Stimulated activated CD8-positive, alpha-beta memory T cell treated with anti-CD3 and anti-CD28 coated beads, Interleukin-4, amount 100 ng/mL, for 1 hour (primary cell): ENCODE measurements at places on chromosomes 7 and 10.

- DNase-seq, result no peak
Measured at GRCh38 chr10:130481936-130482335, 345.7 kb downstream of the GLRX3 start.

DNA sequence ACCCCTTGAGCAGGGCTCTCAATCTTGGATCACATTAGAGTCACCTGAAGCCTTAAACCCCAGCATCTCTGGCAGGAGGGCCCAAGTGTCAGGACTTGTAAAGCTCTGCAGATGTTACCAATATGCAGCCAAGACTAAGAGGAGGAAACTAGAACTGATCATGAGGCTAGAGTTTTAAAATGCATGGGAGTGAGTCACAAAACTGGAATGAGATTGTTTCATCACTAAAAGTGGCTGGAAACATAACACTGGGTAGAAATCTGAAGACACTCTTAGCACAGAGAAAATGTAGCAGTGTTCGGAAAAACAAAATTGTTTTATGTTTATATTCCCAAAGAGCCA, 63.3 kb upstream of the GHITM start:
- no peak for DNase-seq

- no peak for DNase-seq
Measured at GRCh38 chr7:16609842-16610450, 35.6 kb downstream of the ANKMY2 start.

DNA sequence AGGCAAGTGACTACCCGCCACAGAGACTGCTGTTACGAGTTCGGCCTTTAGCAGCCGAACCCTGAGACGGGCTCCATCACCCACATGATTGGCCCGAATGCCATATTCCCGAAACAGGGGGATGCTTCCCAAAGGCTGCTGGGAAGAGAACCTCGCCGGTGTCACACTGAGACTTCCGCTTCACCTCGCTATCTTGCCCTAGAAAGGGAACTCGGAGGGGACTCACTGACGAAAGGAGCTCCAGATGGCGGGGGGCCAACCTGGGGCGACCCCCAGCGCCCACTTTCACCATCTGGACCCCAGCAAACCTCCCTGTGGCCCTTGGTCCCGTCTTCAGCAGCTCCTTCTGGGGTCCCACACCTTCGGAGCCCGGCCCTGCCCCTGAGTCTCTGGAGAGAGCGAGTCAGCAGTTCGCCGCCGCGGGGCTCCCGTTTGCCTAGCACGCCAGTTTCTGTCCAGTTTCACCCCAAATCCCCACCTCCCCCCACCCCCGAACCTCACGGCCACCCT, 529 bp downstream of the HPS1 start:
- DNase-seq, result no peak

DNA sequence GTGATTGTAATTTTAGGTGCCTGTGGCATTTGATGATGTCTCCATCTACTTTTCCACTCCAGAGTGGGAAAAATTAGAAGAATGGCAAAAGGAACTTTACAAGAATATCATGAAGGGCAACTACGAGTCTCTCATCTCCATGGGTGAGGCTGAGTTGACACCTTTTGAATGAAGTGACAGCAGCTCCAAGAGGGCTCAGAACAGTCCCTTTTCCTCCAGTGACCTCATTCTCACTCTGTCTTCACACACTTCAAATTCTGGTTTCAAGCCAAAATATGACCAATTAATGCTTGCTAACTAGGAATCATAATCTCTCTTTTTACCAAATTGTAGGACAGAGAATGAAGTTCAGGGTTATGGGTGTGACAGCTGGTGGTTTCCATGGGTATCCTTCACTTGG, 18.9 kb downstream of the ZNF398 start:
- no peak for DNase-seq

GRCh38 chr7:131222171-131222570, 105.5 kb upstream of the MKLN1 start:
- no peak for DNase-seq
